Osteocyte (in vitro differentiated cells): ENCODE measurements at places on chromosomes 4 and X. TPM values are rescaled to one million over a fixed set of nuclear protein-coding genes. Genes with fewer than 3 reads are reported as not detected.
A peak's percentile ranks its signal among the peaks of the same experiment; 100 is the strongest.

GRCh38 chr4:7197910-7198309 is 5.6 kb downstream of the SORCS2 start:
- peaks cover 26% of the 10 kb centered on the region for H3K4me1 ChIP-seq
- no peak overlapping the region for H3K4me3 ChIP-seq
- no peaks in the 10 kb centered on the region for H3K36me3 ChIP-seq
- H3K27ac ChIP-seq = no peak overlapping the region
- DNase-seq = no peak
- H3K27me3 ChIP-seq = peaks cover 34% of the 10 kb centered on the region

- H3K36me3 ChIP-seq = no peaks in the 10 kb centered on the region
- DNase-seq = no peak
- H3K27ac ChIP-seq = no peak overlapping the region
- H3K27me3 ChIP-seq = no peaks in the 10 kb centered on the region
- H3K4me3 ChIP-seq = no peak overlapping the region
- H3K4me1 ChIP-seq = peaks cover 4% of the 10 kb centered on the region
These were observed 1709.0 kb downstream of the PCDH7 start for GRCh38 chr4:32429151-32429550.

GRCh38 chrX:10071451-10072144 is 85.2 kb upstream of the CLCN4 start:
- no peak overlapping the region for H3K4me3 ChIP-seq
- no peak for DNase-seq
- H3K27me3 ChIP-seq = no peaks in the 10 kb centered on the region
- H3K36me3 ChIP-seq = peaks cover 11% of the 10 kb centered on the region
- peaks cover 6% of the 10 kb centered on the region for H3K4me1 ChIP-seq

GRCh38 chrX:105307762-105308161 is 87.3 kb upstream of the TEX13A start:
- H3K4me3 ChIP-seq = no peak overlapping the region
- H3K4me1 ChIP-seq = no peaks in the 10 kb centered on the region
- H3K27me3 ChIP-seq = no peaks in the 10 kb centered on the region
- H3K27ac ChIP-seq = no peak overlapping the region

DNA sequence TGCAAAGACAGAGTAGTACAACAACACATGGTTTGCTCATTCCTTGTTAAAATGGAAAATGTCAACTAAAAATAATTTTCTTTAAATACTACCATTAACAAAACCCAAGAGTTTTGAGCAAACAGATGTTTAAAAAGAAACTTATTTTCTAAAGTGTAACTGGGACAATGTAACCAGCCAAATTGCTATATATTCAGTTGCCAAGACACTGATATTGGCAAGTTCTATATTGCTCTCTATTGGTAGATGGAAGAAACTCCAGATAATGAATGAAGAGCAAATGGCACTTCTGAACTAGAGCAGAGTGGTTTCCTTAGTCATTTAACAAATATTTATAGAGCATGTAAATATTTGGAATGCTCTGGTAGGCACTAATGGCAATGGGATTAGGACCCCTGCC is 966.2 kb downstream of the RPA4 start:
- H3K27me3 ChIP-seq = no peaks in the 10 kb centered on the region
- H3K36me3 ChIP-seq = no peaks in the 10 kb centered on the region
- no peak overlapping the region for H3K27ac ChIP-seq
- no peak for DNase-seq
- H3K4me1 ChIP-seq = no peaks in the 10 kb centered on the region
- H3K4me3 ChIP-seq = no peak overlapping the region

DNA sequence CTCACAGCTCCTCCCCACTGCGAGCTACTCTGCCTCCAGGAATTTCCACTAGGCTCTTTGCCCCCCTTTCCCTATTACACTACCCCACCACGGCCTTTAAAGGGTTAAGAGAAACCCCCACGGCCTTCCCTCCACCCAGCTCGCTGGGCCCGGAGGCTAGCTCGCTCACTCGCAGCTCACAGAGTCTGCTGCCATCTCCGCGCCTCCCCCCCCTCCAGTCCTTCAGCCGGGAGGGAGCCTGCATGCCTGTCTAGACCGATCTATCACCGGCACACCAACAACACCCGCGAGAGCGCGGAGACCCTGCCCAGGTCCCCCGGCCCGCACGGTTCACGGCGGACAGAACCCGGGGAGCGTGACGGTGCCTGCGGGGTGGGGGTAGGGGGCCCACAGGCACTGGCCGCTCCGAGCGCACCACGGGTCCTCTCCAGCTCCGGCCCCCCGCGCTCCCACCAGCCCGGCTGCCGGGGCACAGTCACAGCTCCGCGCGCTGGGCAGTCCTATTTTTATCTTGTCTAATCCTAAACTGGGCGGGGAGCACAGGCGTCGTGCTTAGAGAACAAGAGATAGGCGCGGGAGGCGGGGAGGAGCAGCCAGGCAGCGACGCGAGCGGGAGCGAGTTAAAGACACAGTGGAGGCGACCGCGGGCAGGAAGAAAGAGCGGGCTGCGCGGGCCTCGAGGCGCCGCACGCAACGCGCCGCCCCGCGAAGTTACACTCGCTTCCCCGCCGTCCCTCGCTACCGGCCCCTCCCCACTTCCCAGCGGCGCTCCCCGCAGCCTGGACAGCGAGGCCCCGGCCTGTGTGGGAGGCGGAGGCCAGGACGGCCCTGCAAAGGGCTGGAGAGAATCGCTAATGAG is 3.5 kb downstream of the BCOR start:
- no peak for DNase-seq
- no peaks in the 10 kb centered on the region for H3K27me3 ChIP-seq
- H3K36me3 ChIP-seq = peaks cover 2% of the 10 kb centered on the region
- H3K4me1 ChIP-seq = peaks cover 32% of the 10 kb centered on the region
- peak overlapping the region; percentile 91 for H3K4me3 ChIP-seq
- peak overlapping the region; percentile 94 for H3K27ac ChIP-seq

DNA sequence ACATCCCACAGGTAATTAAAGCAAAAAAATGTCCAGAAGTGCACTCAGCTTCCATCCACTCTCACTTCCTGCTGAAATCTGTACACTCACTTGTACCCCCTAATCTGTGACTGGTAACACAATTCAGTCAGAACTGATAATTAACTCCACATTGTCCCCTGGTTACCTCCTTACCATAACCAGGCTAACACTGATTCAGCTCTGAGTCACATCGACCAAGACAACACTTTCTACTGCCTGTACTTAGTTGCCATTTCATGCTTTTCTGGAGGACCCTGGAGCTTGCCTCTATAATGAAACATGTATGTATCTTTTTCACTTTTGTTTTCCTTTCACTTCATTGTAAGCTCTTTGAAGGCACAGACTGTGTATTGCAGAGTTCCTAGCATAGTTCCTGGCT is 130.9 kb upstream of the GABRG1 start:
- H3K4me1 ChIP-seq = no peaks in the 10 kb centered on the region
- H3K36me3 ChIP-seq = no peaks in the 10 kb centered on the region
- H3K27ac ChIP-seq = no peak overlapping the region

CPZ gene
- total RNA-seq = 10.3 and 10.7 TPM in 2 replicates

RBM47 gene
- 0.11 TPM in 1 of 2 replicates, not detected in the other for total RNA-seq

PNMA6A gene
- total RNA-seq = 1.5 and 1.6 TPM in 2 replicates

C4orf36 gene
- total RNA-seq = 0.44 and 0.51 TPM in 2 replicates

SOD3 gene
- 3.4 and 4.5 TPM in 2 replicates for total RNA-seq

PAGE4 gene
- total RNA-seq = not detected in 2 replicates

TACR3 gene
- not detected in 2 replicates for total RNA-seq
